Activated gamma-delta T cell (primary cell): ENCODE measurements at places on chromosomes 12 and 14.

- DNase-seq = no peak
Measured at GRCh38 chr12:93857991-93858447, 180.8 kb downstream of the CRADD start.

DNA sequence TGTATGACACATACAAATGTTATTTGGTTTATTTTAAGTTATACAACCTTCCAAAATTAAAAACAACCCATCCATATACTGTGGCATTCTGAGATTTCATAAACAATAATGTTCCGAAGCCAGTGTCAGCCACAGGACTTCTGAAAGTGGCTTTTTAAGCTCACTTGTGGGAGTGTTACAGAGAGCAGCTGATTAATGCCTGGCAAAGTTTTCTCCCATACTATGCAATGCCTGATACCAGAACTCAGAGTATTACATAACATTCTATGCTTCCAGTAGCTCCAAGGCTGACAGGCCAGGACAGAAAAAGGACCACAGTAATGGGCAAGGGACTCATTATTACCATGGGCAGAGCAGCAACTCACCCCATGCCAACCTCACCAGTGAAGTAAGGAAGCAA lies 29.3 kb downstream of the NELL2 start:
- DNase-seq = no peak

DNA sequence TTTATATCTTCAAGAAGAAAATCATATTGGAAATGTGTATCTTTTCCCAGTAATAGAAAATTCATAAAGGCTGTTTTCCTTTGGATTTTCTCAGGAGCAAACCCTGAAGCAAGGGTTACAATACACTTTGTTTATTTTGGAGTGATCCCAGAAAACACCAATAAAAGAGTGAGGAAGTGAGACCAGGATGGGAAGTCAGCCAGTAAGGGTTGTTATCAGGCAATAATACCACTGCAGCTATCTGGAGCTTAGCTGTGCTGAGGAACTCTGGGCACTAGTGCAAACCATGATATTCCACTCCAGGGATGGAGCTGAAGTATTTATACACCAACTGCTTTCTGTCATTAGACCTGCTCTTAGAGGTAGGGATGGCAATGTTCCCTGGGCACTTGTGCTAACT lies 1002.3 kb downstream of the FLRT2 start:
- no peak for DNase-seq

- no peak for DNase-seq
Measured at GRCh38 chr12:121810833-121811433, 7.1 kb downstream of the SETD1B start.

GRCh38 chr12:93818488-93819049 lies 141.4 kb downstream of the CRADD start:
- DNase-seq = no peak

DNA sequence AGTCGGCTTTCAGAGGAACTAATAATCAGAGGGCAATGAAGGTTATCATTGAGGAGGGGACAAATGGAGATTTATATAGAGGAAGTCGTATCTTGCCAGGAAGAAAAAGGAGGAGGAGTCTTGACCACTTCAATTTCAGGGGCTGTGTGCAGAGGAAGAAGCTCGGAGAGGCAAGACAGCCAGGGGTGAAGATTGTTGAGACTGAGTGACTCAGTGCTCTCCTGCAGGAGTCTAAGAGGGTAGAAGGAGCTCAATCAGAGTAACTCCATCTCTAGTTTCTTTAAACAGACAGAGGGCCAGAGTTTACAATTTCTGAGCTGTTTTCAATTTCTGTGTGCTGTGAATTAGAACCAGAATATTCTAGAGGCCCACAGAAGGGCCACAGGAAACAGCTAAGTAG lies 439.3 kb upstream of the PRICKLE1 start:
- no peak for DNase-seq

GRCh38 chr12:111024205-111024801 lies 103.9 kb upstream of the MYL2 start:
- DNase-seq = no peak

- DNase-seq = no peak
Measured at GRCh38 chr14:99699085-99699760, 15.1 kb downstream of the CYP46A1 start.

- no peak for DNase-seq
Measured at GRCh38 chr12:29572938-29573337, 75.5 kb upstream of the OVCH1 start.

DNA sequence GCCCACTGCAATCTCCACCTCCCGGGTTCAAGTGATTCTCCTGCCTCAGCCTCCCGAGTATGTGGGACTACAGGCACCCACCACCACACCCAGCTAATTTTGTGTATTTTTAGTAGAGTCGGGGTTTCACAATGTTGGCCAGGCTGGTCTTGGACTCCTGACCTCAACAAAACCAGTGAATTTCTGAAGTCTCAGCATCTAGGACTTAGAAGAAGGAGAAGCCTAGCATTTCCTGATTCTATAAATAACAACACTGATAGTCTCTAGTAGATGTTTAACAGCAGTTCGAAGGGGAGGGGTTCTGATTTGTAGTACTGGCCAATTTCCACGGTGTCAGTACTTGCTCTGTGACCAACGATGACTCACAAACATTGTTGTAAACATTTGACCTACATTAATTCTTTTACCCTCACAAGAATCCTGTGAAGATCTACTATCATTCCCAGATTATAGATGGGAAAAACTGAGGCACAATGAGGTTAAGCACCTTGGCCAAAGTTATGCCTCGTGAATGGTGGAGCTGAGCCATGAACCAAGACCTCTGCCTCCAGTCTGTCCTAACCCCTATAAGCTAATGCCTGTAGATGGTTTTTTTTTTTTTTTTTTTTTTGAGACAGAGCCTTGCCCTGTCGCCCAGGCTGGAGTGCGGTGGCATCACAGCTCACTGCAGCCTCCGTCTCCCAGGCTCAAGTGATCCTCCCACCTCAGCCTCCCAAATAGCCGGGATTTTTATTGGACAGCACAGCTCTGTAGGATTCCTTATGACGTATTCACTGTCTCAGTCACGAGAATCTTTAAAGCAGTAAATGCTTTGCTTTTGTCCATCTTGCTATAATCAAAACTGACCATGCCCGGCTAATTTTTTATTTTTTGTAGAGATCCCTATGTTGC lies 5.2 kb downstream of the P2RX4 start:
- DNase-seq = no peak

DNA sequence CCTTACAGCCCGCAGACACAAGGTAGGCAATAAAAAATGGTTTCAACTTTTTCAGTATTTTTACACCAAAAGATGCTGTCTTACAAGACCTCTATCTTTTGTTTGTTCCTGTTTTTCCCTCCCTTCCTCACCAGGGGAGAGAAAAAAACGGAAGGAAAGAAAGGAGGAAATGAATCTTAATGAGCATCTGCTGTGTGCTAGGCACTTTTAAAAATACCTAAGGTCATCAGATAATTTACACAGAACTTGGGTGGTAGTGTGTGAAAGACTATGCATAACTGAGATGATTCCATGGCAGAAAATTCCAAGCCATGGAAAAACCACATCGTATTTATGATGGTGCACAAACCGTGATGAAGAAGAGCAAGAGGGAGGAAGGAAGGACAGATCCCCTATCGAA lies 121.2 kb downstream of the DIP2B start:
- DNase-seq = no peak

GRCh38 chr14:51807356-51807755 lies 53.1 kb upstream of the GNG2 start:
- DNase-seq = no peak

- no peak for DNase-seq
Measured at GRCh38 chr14:95337041-95337595, 17.4 kb upstream of the CLMN start.

DNA sequence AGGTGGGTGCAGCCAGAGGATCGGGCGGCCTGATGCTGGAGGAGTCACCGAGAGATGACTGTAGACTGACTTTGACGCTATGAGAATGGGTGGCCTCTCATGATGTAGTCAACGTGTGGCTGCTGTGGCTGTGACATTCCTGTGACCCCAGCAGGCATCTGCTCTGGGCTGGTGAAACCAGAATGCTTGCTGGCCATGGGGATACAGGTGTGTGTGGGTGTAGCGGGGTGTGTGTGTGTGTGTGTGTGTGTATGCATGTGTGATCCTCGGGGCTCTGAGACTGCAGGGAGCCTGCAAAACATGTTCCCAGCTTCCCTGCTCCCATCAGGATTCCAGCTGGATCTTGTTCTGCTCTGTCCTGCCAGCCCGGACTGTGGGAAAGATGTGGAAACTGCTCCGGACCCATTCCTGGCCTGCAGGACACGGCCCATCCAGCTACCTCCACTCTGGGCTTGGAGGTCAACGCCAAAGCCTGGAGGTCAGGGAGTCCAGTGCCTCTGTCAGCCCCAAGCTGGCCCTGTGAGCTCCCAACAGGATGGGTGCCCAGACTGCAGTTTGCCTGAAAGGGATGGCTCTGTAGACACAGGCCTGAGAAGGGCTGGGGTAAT lies 18.8 kb upstream of the HHIPL1 start:
- DNase-seq = no peak

DNA sequence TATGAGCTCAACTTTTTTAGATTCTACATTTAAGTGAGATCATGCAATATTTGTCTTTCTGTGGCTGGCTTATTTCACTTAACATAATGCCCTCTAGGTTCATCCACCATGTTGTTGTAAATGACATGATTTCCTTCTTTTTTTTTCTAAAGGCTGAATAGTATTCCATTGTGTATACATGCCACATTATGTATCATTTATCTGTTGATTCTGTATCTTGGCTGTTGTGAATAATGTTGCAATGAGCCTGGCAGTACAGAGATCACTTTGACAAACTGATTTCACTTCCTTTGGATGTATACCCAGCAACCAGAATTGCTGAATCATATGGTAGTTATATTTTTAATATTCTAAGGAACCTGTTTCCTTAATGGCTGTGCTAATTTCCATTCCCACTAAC lies 19.1 kb downstream of the FBXW8 start:
- no peak for DNase-seq

DNA sequence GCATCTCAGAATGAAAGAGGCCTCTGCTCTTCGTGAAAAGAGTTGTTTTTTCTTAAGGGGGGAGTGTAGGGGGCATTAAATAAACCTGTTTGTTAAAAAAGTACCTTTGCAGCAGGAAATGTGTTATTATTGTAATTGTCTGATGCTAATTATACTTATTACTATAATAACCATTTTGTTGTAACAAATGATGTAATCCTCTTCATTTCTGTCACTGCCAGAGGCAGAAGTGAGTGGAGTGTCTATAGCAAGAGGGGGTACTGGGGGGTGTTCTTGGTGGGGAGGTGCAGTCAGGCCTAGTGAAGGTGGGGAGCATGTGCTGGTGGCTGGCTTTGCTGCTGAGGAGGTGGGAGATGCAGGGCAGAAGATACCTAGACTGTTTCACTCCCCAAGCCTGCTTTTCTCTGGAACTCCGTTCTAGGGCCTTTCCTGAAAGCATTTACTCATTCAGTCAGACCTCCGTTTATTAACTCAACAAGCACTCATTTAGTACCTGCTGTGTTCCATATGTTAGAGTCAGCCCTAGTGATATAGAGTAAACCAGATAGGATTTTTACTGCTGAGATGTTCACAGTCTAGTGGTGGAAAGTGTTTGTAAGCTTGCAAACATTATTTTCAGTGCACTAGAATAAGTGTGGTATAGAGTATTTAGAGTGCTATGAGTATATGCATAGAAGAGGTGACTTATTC lies 77.5 kb upstream of the CISTR start:
- no peak for DNase-seq

GRCh38 chr14:48943913-48944312 lies 642.3 kb downstream of the RPS29 start:
- no peak for DNase-seq

- DNase-seq = no peak
Measured at GRCh38 chr14:31962920-31963319, 114.2 kb upstream of the ARHGAP5 start.

GRCh38 chr12:116076399-116076798 lies 201.1 kb downstream of the MED13L start:
- DNase-seq = no peak

DNA sequence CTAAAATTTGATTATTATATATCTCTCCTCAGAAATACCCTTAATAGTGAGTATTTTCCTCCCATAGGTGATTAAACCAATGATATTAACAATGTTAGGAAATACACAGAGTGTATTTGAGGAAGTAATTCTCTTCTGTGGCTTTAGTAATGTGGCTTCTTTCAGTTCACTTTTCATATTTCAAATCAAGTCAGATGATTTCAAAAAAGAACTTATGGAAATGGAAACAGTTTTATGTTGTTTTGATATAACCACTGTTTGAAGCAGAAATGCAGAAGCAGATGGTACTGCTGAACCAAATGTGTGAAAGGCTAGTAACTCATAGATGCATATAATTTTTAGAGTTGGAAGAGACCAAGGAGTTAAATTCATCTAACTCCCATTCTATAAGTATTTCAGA lies 1.9 kb upstream of the GPR33 start:
- DNase-seq = no peak

GRCh38 chr14:24674204-24674970 lies 40.4 kb upstream of the GZMB start:
- DNase-seq = no peak

DNA sequence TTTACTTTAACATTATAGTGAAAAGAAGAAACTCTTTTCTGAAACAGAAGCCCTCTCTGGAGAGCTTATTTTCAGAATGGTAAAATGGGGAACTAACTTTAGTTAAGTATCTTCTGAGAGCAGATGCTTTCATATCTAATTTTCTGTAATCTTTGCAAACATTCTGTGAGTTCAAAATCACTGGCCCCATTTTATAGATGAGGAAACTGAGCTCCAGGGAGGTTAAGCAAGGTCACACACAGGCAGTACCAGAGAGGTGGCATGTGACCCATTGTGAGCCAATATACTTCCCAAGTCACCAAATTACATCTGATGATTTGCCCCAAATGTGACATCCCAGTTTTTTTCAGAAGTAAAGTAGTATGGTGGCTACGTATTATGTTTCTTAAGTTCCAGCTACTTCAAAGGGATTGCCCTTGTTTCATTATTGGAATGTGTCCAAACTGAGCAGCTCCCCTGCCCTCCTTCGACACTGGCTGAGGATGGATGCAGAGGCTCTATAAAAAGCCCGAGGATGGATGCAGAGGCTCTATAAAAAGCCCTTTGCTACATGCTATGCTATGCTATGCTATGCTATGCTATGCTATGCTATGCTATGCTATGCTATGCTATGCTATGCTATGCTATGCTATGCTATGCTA lies 36.2 kb upstream of the NUDT4 start:
- DNase-seq = no peak

DNA sequence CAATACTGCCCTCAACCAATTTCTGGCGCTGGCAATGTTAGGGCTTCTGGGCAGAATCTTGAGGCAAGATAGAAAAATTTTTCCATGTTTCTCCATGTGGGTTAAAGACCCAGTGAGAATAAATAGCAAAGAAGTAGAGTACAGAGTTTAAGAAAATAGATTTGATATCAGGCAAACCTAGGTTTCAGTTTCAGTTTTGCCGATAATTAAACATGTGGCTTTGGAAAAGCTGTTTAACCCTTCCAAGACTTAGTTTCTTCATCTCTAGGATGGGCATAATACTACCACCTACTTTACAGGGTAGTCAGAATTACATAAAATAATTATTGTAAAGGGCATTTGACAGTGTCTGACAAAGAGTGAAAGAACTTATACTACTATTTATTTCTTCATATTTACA lies 360.4 kb downstream of the PCNX1 start:
- no peak for DNase-seq

GRCh38 chr14:22800346-22800745 lies 14.9 kb downstream of the SLC7A7 start:
- DNase-seq = no peak

- no peak for DNase-seq
Measured at GRCh38 chr12:4813741-4814140, 93.5 kb downstream of the GALNT8 start.
